ENCODE measurements at places on chromosomes 11 and 22.
A peak's percentile ranks its signal among the peaks of the same experiment; 100 is the strongest.

DNA sequence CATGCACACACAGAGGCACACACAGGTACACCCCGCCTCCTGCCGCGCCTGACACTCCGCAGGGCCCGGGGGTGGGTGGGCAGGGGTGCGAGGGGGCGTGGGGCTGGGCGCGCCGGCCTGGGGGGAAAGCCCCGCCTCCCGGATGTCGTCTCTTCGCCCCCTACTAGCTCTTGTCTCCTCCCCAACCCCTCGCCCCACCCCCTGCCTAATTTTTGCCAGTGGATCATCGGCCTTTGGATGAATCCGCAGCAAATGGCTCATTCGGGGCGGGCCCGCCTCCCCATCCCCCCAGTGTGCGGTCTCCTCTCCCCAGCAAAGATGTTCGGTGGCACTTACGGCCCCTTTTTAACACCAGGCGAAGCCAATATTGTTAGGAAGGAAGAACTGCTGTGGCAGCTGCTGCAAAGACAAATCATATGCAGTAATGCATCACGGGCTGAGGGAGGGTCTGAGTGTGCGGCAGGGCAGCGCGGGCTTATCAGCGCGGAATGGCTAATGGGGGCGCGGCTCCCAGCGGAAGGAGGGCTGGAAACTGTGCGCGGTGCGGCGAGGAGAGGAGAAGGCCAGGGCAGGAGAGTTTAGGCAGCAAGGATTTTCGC lies 13.4 kb upstream of the NECTIN1 start:
- DNase-seq, result peak; percentile 31

DNA sequence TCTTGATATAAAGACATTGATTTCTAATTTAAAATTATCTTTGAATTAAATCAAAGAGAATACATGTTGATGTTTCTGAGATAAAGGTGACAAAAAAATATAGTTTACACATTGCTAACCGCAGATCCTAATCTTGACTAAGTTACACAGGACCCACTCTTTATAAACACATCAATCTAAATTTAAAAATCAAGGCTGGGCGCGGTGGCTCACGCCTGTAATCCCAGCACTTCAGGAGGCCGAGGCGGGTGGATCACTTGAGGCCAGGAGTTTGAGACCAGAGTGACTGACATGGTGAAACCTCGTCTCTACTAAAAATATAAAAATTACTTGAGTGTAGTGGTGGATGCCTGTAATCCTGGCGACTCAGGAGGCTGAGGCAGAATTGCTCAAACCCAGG lies 1.9 kb downstream of the ARFGAP3 start:
- no peak for DNase-seq

GRCh38 chr11:111523343-111523742 lies 8.8 kb downstream of the HOATZ start:
- DNase-seq, result no peak

DNA sequence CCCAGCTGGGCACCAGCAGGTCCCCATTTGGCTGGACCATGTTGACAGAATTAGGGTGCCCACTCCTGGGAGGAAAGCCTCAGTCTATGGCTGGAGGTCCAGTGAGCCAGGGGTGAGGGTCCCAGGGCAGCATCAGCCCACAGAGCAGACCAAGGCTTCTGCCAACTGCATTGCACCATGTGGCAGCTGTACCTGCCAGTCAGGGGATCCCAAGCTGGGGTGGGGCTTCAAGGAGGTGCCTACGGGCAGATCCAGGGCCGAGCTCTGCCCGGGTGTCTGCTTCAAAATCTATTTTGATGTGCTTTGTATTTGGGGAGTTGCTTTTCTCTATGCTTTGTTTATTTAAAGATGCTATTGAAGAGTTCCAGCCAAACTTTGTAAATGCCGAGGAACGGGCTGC lies 10.4 kb downstream of the GP1BB start:
- DNase-seq, result no peak

DNA sequence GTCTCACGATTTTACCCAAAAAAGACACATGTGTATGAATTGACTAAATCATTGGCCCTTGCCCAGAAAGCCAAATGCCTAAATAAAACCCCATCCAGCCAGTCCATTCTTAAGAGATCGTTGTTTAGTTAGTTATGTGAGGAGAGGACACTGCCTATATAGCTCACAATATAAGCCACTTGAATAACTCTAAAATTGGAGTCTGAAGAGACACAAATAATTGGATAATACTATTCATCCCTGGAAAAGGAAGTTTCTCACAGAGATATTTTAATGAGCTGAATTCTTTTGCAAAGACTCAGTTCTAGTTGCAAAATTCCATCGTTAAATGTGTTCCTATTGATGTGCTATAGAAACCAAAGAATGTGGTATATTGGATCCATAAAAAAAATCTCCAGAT lies 176.7 kb downstream of the SOX6 start:
- no peak for DNase-seq

- DNase-seq, result peak; percentile 92
Measured at GRCh38 chr11:24198481-24198880, 298.4 kb upstream of the LUZP2 start.

GRCh38 chr22:19036229-19036522 lies 86.0 kb downstream of the DGCR2 start:
- DNase-seq, result no peak

DNA sequence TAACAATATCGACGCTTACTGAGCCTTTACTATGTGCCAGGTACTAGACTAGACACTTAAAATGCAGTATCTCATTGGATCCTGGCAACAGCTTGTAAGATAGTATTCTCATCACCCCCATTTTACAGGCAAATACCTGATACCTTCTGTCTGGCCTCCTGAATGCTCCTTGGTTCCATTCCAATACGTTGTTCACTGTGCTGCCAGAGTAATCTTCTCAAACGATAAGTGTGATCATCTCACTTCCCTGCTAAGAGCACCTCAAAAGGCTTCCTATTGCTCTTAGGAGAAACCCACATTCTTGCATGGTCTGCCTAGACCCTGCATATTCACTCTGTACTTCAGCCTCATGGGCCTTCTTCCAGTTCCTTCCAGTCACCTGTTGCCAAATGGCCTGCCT lies 1.3 kb upstream of the NRIP3 start:
- DNase-seq, result no peak

DNA sequence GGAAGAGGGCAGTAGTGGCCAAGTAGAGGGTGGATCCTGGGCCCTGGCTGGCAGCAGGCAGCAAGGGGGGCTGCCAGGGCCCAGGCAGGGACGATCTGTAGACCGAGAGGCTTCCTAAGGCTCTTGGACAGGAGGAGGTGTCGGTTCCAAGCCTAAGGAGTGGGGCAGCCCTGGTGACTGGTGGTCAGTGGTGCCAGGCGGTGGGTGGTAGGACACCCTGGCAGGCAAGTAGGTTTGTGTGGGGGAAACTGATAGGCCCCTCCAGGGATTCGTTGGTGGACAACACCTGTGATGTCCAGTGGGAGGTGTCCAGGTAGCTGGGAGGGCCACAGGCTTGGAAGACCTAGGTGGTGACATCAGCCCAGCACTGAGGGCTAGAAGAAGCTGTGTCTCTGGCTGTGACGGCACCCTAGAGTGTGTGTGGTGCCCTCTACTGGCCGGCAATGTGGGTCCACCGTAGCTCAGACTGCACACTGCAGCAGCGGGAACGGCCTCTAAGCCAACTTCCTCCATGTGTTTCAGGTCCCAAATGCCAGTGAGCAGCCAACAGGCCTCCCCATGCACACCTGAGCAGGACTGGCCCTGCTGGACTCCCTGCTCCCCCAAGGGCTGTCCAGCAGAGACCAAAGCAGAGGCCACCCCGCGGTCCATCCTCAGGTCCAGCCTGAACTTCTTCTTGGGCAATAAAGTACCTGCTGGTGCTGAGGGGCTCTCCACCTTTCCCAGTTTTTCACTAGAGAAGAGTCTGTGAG lies 9.4 kb upstream of the SAMM50 start:
- peak; percentile 73 for DNase-seq

DNA sequence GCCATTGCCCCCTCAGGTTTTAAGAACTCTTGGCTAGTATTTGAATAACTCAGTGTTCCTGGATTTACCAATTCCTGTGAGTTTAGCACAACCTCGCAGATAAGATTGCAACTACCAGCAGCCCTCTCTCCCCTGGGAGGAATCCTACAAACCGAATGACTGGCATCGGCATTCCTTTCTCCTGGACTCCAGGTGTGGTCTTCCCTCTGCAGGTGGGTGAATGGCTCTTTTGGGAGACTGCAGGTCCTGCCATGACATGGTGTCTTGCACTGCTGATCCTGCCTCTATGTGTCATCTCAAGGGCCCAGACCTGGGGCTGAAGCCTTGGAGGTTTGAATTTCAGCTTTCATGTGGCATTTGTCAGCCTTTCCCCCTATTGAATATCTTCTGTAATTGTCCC lies 105.6 kb downstream of the PKNOX2 start:
- DNase-seq, result no peak

DNA sequence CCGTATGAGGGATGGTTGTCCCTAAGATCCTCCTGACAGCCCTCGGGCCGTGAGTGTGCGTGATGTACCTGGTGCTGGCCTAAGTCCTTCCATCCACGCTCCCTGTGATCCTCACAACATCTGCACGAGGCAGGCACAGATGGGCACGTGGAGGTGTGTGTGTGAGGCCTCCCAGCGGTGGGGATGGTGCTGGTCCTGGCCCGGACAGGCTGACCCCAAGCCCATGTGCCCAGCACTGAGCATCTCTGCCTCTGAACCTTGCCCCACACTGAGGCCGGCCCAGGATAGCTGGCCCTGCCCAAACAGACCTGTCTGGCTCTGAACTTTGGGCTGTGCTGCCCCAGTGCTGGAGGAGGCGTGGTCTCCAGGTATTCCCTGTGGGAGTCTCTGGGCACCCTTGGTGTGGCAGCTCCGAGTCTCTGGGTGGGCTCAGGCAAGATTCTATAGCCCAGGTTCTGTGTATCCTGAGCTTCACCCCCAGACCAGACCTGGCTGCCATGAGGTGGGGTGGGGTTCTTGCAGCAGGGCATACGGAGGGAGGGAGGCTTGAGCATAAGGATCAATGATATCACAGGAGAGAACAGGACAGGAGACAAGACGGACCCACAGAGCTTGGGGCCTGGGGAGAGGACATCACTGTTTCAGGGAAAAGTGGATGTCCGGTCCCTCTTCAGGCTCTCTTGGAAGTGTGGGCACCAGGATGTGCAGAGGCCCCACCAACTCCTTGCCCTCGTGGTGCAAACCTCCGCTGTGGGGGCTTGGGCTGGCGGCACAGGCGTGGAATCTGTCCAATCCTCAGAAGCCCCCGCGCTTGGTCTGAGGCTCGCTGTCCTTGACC lies 881.8 kb downstream of the BRD1 start:
- DNase-seq, result no peak

DNA sequence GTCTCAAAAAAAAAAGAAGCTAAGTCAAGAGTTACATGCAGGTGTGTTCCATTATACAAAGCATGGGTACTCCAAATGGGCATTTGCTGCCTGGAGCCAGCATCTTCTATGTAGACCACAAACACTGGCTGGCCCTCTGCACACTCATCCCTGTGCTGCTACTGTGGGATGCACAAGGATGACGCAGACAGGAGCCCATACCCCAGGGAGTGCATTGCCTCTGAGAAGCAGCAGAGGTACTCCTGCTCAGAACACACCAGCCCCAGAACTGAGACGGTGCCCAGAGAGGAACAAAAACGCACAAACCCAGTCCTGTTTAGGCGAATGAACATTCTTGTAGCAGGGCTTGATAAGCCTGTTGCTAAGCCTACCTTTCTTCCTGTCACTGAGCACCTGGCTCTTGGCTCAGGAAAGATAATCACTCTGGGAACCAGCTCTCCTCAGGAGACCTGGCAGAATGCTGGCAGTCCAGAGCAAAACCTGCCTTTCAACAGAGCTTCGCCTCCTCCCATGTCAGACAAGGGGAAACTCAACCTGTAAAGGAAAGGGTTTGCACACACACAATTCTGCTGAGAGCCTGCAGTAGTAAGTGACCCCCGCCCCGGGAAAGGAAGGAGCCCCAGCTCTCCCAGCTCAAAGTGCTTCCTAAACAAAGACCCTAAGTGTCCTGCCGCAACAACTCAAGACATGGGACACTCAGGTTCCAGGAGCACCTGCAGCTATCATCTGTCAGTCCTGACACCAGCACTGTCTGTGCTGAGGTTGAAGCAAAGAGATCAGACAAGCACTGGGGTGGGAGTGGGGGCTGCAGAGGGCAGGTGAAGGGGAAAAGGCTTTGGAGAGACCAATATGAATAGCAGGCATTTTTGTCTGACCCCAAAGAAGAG lies 145.7 kb downstream of the TENM4 start:
- DNase-seq, result no peak

DNA sequence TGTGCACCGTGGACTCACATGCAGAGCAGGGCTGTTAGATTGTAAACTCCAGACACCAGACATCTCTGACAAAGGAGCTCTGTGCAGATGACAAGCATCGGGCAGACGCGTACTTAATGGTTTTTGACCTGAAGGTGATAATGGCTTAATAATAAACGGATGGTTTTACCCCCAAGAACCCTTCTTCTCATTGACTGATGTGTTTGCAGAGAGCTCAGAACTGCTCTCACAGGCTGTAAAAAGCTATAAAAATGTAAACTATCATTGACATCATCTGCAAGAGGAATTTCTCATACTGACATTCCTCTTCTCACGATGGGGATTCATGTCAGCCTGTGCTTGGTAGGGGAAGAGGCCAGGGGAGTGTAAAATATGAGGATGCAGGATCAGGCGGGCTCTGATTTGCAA lies 8.6 kb upstream of the ARHGAP8 start:
- no peak for DNase-seq

DNA sequence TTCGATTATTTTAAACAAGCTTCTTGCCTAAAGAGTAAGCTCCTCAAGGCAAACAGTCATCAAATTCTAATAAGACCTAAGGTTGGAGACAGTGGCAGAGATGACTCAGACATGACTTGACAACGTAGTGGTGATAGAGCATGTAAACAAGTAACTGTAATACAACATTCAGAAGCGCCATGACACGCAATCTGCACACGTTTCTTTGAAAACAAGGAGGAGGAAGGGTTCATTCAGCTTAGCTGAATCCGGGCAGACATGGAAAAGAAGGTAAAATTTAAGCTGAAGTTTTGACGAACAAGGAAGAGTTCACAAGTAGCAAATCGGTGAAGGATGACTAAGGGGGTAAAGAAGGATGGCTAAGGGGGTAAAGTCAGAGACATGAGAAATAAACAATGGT lies 152.4 kb upstream of the ZC3H12C start:
- no peak for DNase-seq

- no peak for DNase-seq
Measured at GRCh38 chr22:40363059-40363458, 7.3 kb upstream of the SGSM3 start.

DNA sequence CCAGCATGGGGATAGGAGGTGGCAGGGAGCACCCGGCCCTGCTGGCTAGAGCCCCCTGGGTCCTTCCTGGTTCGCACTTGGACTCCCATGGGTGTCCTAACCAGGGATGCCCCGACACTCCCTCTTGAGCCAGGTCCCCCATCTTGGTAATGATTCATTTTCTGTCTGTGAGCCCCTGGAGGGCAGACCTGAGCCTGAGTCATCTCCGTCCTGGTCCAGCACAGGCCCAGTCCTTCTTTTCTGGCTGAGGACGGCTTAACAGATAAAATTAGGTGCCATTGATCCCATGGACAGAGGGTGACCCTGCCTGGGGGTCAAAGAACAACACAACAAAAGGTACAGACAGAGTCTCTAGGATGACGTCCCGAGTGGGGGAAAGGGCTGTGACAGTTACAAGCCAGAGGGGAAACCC lies 3.5 kb downstream of the RHOD start:
- no peak for DNase-seq
